ENCODE measurements at places on chromosomes 3 and 15. TPM values are rescaled to one million over a fixed set of nuclear protein-coding genes. Genes with fewer than 3 reads are reported as not detected.

The NRROS gene
- total RNA-seq: not detected

The FMN1 gene
- total RNA-seq: 0.70 TPM

The GLCE gene
- 17.5 TPM for total RNA-seq

The CPLX3 gene
- total RNA-seq: 0.07 TPM

The PLSCR5 gene
- not detected for total RNA-seq

The DCLK3 gene
- total RNA-seq: not detected

The NUDT16 gene
- 7.2 TPM for total RNA-seq

The TGM4 gene
- total RNA-seq: 0.18 TPM

The GOLGA6B gene
- total RNA-seq: not detected

The TTLL13 gene
- total RNA-seq: not detected
